ENCODE measurements at places on chromosomes 6 and 20. TPM values are rescaled to one million over a fixed set of nuclear protein-coding genes. Genes with fewer than 3 reads are reported as not detected.

The LSM2 gene
- 104 TPM for total RNA-seq

DNA sequence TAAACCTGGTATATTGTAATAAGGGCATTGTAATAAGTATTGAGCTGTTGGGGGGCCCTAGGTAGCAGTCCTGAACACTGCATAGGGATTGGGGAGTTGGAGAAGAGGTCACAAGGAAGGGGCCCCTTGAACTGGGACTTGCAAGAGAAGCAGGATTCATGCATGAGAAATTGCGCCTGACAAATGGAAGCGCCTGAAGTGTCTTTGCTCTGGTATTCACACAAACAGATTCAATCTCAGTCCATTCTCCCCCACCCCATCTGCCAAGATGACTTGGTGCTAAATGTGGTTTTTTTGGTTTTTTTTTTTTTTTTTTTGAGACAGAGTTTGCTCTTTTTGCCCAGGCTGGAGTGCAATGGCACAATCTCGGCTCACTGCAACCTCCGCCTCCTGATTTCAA is 87.1 kb downstream of the CAP2 start:
- H3K27me3 ChIP-seq: no peaks in the 10 kb centered on the region
- H3K4me3 ChIP-seq: no peak overlapping the region
- peaks cover 13% of the 10 kb centered on the region for H3K4me1 ChIP-seq
- no peak for DNase-seq
- H3K27ac ChIP-seq: no peak overlapping the region

DNA sequence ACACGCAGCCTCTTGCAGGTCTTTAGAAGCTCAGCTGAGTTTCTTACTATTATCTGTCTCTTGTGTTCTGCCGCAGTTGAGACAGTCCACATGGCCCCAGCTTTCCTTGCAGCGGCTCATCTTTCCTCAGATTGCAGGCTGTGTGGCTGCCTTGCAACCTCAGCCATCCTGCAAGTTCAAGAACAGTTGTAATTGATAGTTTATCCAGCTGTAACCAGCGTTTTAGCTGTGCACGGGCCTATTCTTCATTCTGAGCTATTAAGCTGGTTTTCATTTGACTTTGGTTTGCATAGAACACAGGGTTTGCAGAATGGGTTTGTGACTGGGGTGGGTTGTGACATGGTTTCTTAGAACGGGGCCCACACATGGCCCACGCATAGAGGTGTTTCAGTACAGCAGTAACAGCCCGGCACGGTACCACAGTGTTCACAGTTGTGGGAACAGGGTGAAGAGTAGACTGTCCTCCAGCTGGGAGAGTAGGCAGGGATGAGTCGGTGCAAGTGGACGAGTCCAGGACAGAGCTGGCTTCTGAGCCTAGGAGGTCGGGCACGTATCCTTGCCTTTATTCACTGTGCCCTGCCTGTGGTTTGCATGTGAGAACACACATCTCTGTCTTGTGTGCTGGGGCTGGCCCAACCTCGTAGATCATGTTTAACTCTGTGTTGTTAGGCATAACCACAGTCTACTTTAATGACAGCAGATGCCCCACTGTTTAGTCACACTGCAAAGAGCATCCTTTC is 89.2 kb downstream of the RPP40 start:
- H3K4me3 ChIP-seq: no peak overlapping the region
- H3K36me3 ChIP-seq: no peaks in the 10 kb centered on the region
- no peaks in the 10 kb centered on the region for H3K27me3 ChIP-seq
- H3K4me1 ChIP-seq: no peaks in the 10 kb centered on the region
- DNase-seq: no peak

- no peaks in the 10 kb centered on the region for H3K27me3 ChIP-seq
- DNase-seq: no peak
- peak overlapping the region; percentile 1 for H3K4me3 ChIP-seq
- no peak overlapping the region for H3K27ac ChIP-seq
Measured at GRCh38 chr6:138498629-138499302, 528 bp downstream of the NHSL1 start.

DNA sequence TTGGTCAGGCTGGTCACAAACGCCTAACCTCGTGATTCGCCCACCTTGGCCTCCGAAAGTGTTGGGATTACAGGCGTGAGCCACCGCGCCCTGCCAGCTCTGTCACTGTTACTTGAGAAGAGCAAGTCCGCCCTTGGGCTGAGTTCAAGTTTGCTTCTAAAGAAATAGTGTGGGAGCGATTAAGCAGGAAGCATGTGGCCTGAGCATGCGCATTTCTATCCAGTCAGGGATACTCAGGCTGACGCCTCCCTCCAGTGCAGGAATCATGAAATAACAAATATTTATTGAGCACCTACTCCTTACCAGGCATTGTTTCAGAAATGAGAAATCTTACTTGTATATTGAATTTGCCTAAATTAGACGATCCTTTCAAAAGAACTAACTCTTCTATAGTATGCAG is 166.2 kb downstream of the EDN1 start:
- no peaks in the 10 kb centered on the region for H3K27me3 ChIP-seq
- DNase-seq: no peak
- no peak overlapping the region for H3K4me3 ChIP-seq
- no peaks in the 10 kb centered on the region for H3K4me1 ChIP-seq

DNA sequence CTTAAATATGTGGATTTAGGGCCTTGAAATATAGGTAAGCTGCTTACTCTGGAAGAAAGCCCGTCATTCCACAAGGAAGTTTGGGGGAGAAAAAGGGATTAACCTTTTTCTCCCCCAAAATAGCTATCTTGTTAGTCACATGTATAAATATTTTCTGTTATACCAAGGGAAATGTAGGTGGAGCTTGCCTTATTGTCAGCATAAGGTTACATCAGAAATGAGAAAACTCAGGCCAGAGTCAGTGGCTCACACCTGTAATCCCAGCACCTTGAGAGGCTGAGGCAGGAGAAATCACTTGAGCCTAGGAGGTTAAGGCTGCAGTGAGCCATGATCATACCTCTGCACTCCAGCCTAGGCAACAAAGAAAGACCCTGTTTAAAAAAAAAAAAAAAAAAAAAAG is 129.9 kb downstream of the LRFN2 start:
- H3K36me3 ChIP-seq: no peaks in the 10 kb centered on the region
- no peak for DNase-seq
- H3K4me1 ChIP-seq: peaks cover 6% of the 10 kb centered on the region
- H3K27ac ChIP-seq: no peak overlapping the region
- no peaks in the 10 kb centered on the region for H3K27me3 ChIP-seq
- H3K4me3 ChIP-seq: no peak overlapping the region

Data from A673 (cell line).